ENCODE measurements at places on chromosomes 2 and 18.

GRCh38 chr2:146143971-146144370, 1624.1 kb upstream of the ZEB2 start:
- DNase-seq, result no peak

DNA sequence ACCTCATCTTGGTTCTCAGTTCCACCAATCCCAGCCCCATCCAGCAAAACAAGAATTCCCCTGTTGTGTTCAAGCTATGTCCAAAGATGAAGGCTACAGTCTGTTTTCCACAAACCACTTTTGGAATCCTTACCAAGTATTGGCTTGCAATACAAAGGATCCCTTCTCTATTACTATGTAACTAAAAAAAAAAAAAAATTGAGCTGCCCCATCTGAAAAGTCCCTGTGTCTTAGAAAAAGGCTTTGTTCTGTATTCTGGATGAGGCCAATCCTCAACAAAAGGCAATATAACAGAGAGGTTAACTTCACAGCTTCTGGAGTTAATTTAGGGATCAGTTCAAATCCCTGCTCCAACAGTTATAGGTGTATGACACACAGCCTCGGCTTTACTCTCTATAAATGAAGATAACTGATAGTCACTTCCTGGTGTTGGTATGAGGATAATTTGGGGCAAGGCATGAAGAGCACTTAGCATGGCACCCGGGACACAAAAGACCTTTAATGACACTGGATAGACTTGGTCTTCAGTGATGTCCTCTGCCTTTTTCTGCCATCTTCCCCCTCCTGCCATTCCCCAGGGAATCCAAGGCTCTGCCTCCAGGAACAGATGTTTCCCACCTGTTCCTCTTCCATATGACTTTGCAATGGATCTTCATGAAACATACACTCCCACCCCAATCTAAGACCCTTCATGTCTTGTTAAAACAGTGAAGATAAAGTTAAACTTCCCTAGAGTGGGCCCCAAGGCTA, 61.2 kb upstream of the ATL2 start:
- DNase-seq, result no peak

- no peak for DNase-seq
These were observed 3.3 kb downstream of the CHRNA1 start for GRCh38 chr2:174760845-174761473.

- DNase-seq, result no peak
These were observed 356.0 kb downstream of the PTPRM start for GRCh38 chr18:7923105-7923504.

DNA sequence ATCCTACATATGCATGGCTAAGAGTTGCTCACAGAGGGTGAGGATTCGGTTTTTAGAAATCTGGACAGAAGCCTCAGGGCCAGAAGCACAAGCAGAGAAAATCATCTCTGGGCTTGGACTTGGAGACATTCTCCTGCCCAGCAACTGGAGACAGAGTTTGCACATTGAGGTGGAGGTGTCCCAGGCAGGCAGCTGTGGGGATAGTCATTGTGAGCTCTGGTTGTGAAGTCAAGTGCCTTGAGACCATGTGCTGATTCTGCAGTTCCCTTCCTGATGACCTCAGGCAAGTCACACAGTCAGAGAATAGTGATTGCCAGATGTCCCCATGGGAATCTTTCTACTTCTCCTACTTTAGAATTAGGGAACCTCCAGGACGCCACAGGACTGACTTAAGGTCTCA, 108.4 kb upstream of the LDAH start:
- no peak for DNase-seq

GRCh38 chr18:5975111-5976002, 80.0 kb upstream of the TMEM200C start:
- DNase-seq, result no peak

- no peak for DNase-seq
These were observed 682 bp upstream of the SCLY start for GRCh38 chr2:238060096-238060541.

Measured in aorta (tissue), 5 donors.